MM.1S (cell line): ENCODE measurements at places on chromosomes 12 and 14.

DNA sequence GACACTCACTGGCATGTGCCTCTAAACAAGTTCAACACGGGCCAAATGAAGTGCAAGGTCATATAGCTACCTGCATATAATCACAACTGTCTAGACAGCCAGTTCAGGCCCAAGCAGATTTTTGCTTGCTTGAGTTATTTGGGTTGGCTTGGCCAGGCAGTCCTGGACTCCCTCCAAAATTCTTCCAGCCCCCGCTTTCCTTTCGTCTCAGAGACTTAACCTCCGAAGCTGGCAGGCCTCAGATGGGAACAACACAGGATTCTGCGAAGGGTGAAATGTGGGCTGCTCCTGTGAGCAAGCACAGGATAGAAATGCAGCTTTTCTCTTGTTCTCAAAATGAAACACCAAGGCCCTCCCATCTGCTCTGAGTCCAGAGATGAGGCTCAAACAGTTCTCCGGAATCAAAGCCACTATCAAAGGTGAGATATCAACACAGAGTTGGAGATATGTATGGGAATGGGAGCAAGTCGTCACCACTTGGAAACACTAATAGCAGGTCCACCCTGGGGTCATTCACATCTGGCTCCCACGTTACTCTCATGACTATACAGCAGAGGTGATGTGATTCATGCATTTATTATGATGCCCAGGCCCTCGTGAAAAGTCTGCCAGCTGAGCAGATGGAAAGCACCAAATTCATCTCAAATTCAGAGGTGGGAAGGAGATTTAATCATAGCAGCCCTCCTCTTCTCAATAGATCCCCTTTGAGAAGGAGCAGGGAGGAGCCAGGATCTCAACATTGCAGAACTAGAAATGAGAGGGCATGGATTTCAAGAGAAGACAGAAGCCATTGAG, 389.8 kb downstream of the NUAK1 start:
- H3K36me3 ChIP-seq: no peaks in the 10 kb centered on the region
- DNase-seq: no peak
- no peaks in the 10 kb centered on the region for H3K4me1 ChIP-seq
- no peak overlapping the region for H3K4me3 ChIP-seq
- H3K27me3 ChIP-seq: no peaks in the 10 kb centered on the region

DNA sequence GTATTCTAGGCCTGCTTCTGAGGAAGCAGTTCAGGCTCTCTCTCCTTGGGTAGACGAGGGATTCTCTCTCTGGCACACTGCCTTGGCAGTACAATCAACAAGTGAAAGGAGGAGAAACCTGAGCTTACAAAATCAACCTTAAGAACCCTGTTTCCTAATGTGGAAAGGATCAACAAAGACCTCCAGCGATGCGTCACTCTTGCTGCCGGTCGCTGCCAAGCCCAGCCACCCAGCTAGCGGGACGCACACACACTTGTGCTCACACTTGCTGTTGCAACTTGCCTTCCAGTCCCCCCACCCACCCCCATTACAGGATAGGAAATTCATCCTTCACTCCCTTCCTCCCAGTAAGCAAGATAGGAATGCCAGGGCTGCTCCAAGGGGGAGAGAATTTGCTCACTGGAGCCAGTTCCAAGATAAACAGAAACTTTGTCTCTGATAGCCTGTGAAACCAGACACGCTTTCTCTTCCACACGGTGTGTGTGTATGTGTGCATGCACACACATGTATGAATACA, 144.3 kb downstream of the BCL11B start:
- no peak overlapping the region for H3K27ac ChIP-seq
- no peaks in the 10 kb centered on the region for H3K4me1 ChIP-seq
- no peaks in the 10 kb centered on the region for H3K27me3 ChIP-seq
- no peak for DNase-seq
- no peak overlapping the region for H3K4me3 ChIP-seq
- H3K36me3 ChIP-seq: no peaks in the 10 kb centered on the region

- no peaks in the 10 kb centered on the region for H3K4me1 ChIP-seq
- H3K36me3 ChIP-seq: no peaks in the 10 kb centered on the region
- H3K4me3 ChIP-seq: no peak overlapping the region
These were observed 509.6 kb downstream of the FUT8 start for GRCh38 chr14:65922142-65922541.

DNA sequence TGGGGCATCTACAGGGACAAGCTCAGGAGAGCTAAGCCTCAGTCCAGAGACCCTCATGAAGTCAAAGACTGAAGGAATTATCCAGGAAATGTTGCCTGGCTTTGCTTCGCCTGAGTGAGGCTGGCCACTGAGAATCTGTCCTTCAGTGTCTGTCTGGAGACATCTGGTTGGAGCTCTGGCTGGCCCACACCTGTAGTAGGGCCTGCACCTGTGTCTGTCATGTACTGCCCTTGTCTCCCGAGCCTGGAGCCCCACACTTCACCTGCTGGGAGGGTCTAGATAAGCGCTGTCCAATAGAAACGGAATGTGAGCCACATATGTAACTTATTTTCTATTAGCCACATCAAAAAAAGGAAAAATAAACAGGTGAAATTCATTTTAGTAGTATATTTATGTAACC, 9.9 kb upstream of the HDAC7 start:
- H3K27me3 ChIP-seq: no peaks in the 10 kb centered on the region
- DNase-seq: no peak
- H3K4me3 ChIP-seq: no peak overlapping the region
- no peak overlapping the region for H3K27ac ChIP-seq

- no peak overlapping the region for H3K27ac ChIP-seq
- no peaks in the 10 kb centered on the region for H3K36me3 ChIP-seq
- no peak for DNase-seq
- no peaks in the 10 kb centered on the region for H3K4me1 ChIP-seq
- no peaks in the 10 kb centered on the region for H3K27me3 ChIP-seq
These were observed 15.3 kb downstream of the RNASE2 start for GRCh38 chr14:20970647-20970982.

- H3K27ac ChIP-seq: no peak overlapping the region
- no peaks in the 10 kb centered on the region for H3K36me3 ChIP-seq
- H3K4me1 ChIP-seq: no peaks in the 10 kb centered on the region
- no peak overlapping the region for H3K4me3 ChIP-seq
- DNase-seq: no peak
- no peaks in the 10 kb centered on the region for H3K27me3 ChIP-seq
These were observed 463.4 kb upstream of the TMEM132C start for GRCh38 chr12:127803545-127803944.

GRCh38 chr14:67483579-67484285, 4.8 kb downstream of the TMEM229B start:
- no peak overlapping the region for H3K4me3 ChIP-seq
- peaks cover 14% of the 10 kb centered on the region for H3K4me1 ChIP-seq
- no peak overlapping the region for H3K27ac ChIP-seq
- no peak for DNase-seq
- no peaks in the 10 kb centered on the region for H3K36me3 ChIP-seq

- H3K36me3 ChIP-seq: no peaks in the 10 kb centered on the region
- no peak for DNase-seq
- H3K27ac ChIP-seq: no peak overlapping the region
- no peaks in the 10 kb centered on the region; the same call in 1 of the 2 replicates for H3K27me3 ChIP-seq
- H3K4me3 ChIP-seq: no peak overlapping the region
These were observed 961 bp downstream of the SRRM4 start for GRCh38 chr12:118982302-118982701.

- no peak for DNase-seq
- H3K27ac ChIP-seq: no peak overlapping the region
- no peaks in the 10 kb centered on the region for H3K4me1 ChIP-seq
- no peaks in the 10 kb centered on the region for H3K36me3 ChIP-seq
These were observed 191.2 kb upstream of the PELI2 start for GRCh38 chr14:55927028-55927427.

- peak; percentile 43 for DNase-seq
- H3K27me3 ChIP-seq: peaks cover 12% of the 10 kb centered on the region; the same call in 1 of the 2 replicates
- no peaks in the 10 kb centered on the region for H3K36me3 ChIP-seq
These were observed at the start of gene C12orf42 for GRCh38 chr12:103495469-103496456. Gene C12orf42, minus strand, starts transcription at chr12:103495968. Its CDS starts 17,542 bp downstream, at chr12:103478426.

DNA sequence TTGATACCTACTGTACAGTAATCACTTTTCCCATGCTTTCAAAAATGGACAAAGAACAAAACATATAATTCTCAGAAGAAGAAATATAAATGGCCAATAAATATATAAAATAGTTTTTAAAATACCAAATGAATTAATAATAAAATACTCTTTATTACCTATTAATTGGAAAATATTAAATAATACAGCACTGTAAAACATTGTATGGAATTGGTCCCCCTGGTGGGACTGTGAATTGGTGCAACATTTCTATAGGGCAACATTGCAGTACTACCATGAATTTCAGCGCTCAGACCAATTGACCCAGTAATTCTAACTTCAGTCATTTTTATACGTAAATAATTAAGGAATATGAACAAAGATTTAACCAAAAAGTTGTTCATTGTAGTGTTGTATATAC, 162.6 kb downstream of the PELI2 start:
- H3K4me3 ChIP-seq: no peak overlapping the region
- no peak overlapping the region for H3K27ac ChIP-seq
- H3K36me3 ChIP-seq: no peaks in the 10 kb centered on the region
